Stimulated activated CD4-positive, alpha-beta T cell treated with anti-CD3 and anti-CD28 coated beads, Interleukin-1b, Interleukin-23, amount 100 ng/mL, for 4 hours (primary cell): ENCODE measurements at places on chromosomes 11 and 22.

GRCh38 chr11:46855167-46855566, 9.1 kb upstream of the CKAP5 start:
- DNase-seq = no peak

DNA sequence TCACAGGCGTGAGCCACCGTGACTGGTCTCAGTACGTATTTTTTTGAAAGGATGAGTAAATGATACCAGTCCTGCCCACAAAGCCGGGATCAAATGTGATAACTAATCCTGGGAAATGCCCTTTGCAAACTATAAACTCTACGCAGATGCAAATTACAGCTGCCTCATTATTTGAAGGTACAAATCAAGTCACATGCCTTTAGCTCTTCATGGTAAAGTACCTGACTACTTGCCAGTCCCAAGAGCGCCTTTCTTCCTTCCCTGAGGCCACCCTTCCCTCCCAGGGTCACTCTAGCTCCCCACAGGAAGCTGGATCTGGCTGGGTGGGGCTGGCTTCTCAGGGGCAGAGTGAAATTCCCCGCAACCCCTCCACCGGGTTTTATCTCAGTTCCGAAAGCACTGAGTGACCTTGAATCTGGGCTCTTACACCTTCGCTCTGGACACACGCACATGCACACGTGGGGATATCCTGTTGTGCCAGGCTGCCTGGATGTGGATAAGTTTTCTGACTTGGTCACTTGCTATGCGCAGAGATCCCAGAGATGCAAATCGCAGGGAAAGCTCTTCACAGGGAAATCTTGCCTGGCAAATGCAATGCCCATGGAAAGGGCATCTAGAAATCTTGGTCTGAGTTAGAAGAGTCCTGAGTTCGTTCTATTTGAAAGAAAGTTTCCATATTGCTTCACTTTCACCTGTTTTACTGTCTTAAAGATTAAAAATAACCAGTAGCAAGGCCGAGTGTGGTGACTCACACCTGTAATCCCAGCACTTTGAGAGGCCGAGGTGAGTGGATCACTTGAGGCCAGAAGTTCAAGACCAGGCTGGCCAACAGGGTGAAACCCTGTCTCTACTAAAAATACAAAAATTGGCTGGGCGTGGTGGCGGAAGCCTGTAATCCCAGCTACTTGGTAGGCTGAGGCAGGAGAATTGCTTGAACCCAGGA, 8.5 kb downstream of the A4GALT start:
- no peak for DNase-seq

GRCh38 chr11:45287316-45287903, 1.3 kb upstream of the SYT13 start:
- no peak for DNase-seq

DNA sequence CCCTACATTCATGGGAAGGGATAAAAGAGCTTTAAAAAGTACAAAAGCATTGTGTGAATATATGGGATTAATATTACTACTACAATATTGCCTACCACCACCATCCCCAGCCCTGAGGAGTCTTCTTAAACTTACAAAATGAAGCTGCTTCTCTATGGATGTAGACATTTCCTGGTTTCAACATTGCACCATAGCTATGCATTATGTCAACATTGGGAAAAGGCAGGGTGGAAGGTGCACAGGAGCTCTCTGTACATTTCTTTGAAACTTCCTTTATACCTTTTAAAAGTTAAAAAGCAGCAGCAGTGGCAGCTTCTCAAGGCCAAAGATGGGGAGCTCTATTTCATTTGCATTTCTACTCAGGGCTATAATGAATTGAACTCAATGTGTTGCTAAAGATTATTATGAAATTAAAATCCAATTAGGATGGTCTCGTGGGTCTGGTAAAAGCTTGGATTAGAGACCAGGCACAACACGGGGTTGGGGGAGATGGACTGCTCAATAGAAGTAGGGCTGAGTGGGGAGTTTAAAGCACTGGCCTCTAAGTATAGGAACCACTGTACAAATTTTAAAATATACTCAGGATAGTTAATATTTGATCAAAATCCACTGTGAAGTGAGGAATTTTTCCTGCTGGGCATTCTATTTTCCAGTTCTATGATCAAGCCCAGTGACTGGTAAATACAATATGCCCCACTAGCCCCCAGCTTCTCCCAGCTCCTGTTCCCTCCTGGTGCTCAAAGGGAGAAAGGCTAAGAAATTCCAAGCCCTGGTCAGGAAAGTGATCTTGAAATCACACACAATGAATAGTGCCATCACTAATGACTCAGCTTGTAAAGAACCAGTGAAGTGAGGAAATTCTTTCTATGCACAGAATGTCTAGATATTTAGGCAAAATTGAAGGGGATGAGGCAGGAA, 362.7 kb upstream of the CCDC90B start:
- no peak for DNase-seq

DNA sequence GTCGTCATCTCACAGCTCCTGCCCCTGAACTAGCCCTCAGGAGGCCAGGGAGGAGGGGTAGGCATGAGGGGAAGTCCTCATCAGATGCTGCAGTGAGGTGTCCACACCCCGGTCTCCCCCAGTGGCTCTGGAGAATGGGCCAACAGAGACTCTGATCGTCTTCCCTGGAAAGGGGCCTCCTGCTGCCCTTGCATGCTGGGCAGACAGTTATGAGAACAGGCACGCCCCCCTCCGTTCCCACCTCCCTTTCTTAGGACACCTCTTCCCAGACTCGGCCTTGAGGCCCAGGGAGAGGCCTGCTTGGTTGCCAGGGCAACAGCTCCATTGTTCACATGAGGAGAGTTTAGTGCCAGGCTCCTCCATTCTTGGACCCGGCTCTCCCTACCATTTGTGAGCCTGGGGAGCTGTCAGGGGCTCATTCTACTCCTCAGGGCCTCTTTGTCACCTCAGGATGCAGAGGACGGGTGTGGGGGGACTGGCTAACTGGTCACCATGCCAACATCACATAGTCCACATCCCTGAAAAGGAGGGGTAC, 157.7 kb downstream of the TTC17 start:
- DNase-seq = no peak

- no peak for DNase-seq
Observed at GRCh38 chr11:75718419-75719339, 1.0 kb downstream of the MOGAT2 start.

- no peak for DNase-seq
Observed at GRCh38 chr11:46594374-46594700, 514 bp upstream of the AMBRA1 start.

DNA sequence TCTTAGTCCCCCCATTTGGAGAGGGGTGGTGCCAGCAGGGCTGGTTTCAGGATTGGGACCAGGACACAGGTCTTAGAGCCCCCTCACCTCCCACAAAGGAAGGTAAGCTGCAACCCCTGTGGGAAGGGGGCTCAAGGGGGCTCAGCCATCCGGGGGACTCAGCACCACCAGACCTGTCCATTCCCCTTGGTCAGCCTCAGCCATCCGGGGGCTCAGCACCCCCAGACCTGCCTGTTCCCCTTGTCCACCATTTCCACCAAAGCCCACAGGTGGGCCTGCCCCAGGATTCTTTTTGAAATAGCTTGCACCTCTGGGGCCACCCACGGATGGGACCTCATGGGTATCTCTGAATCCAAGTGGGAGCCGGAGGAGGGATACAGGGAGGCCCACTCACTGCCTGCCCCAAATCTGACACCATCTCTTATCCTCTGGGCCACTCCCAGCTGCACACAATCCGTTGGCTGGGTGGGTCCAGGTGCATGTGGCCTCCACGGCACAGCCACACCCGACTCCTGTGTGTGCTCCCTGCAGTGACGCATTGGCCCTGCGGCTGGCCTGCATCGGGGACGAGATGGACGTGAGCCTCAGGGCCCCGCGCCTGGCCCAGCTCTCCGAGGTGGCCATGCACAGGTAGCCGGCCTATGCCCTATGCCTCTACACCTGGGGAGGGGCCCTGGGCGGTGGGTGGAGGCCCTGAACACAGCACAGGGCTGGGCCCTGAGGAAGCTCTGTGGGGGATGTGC, 15.9 kb downstream of the MCAT start:
- no peak for DNase-seq

- DNase-seq = no peak
Observed at GRCh38 chr22:46242076-46242475, 8.0 kb downstream of the CDPF1 start.

GRCh38 chr11:12274056-12274455, 103.3 kb upstream of the PARVA start:
- DNase-seq = no peak

GRCh38 chr11:11022125-11022730, 164.4 kb upstream of the ZBED5 start:
- no peak for DNase-seq

GRCh38 chr11:2468363-2469235, 23.8 kb downstream of the KCNQ1 start:
- DNase-seq = no peak

- no peak for DNase-seq
Observed at GRCh38 chr22:47165338-47166032, 403.0 kb downstream of the TBC1D22A start.

DNA sequence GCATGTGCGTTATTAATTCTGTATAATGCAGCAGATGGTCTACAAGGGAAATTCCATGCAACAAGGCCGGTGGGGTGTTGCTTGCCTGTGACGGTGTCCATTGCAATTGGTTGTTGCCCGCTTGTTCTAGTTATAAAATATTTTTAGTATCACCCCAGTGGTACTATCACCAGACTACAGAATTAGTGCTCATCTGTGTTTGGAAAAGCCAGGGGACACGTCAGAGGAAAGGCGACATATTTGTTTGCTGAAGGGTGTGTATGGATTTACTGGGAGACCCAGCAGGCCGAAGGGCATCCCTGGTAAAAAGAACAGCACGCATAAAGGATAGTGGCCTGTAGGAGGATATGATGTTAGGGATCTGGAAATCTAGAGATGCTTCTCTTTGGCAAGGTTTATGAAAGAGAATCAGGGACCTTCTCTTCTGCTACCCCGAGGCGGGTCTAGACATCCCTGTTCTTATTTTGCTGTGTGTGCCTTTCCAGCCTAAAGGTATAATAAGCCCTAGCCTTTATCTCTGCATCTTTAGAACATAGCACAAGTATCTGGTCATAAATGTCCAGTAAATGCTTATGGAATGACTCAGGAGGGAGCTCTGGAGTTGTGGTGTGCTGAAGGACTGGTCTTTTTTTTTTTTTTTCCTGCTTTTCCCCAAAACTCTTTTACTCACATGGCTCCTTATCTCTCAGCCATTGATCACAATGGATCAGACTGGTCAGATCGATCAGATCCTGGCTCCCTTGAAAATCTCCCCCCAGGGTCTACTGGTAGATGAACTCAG, 90.9 kb downstream of the LDLRAD3 start:
- no peak for DNase-seq
